H4 (cell line): ENCODE measurements at places on chromosomes 16 and 17. TPM values are rescaled to one million over a fixed set of nuclear protein-coding genes. Genes with fewer than 3 reads are reported as not detected.

GRCh38 chr17:67549820-67550219, 167.9 kb upstream of the NOL11 start:
- no peak for DNase-seq

DNA sequence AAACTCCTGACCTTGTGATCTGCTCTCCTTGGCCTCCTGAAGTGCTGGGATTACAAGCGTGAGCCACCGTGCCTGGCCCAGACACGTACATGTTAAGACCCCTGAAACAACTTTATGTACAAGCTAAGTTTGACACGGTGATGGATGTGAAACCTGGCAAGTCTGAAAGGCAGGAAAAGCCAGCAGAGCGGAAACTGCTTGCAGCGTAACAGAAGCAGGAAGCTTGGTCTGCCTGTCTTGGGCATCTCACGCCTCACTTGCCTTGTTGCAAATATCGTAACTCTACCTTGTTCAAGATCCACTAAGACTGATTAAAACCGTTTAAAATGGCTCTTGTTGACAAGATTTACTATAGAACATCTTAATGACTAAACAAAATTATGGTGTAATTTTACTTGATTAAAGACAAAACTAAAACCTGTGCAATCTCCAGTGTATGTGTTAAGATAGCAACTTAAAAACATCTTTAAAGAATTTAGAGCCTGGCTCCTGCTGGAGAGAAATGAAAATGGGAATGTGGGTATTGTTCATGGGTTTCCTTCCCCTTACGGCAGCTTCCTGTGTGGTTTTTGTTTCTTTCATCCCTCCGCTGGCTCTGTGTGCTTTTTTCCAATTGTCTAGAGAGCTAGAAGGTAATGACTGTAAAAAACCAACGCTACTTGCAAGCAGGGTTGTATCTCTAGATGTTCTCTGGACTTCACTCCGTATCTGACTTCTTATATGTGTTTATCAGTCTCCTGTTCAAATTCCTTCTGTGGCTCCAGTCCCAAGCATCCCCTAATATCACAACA, 477.6 kb downstream of the XYLT1 start:
- no peak for DNase-seq

GRCh38 chr16:48432136-48432535, 46.9 kb upstream of the SIAH1 start:
- DNase-seq: no peak

DNA sequence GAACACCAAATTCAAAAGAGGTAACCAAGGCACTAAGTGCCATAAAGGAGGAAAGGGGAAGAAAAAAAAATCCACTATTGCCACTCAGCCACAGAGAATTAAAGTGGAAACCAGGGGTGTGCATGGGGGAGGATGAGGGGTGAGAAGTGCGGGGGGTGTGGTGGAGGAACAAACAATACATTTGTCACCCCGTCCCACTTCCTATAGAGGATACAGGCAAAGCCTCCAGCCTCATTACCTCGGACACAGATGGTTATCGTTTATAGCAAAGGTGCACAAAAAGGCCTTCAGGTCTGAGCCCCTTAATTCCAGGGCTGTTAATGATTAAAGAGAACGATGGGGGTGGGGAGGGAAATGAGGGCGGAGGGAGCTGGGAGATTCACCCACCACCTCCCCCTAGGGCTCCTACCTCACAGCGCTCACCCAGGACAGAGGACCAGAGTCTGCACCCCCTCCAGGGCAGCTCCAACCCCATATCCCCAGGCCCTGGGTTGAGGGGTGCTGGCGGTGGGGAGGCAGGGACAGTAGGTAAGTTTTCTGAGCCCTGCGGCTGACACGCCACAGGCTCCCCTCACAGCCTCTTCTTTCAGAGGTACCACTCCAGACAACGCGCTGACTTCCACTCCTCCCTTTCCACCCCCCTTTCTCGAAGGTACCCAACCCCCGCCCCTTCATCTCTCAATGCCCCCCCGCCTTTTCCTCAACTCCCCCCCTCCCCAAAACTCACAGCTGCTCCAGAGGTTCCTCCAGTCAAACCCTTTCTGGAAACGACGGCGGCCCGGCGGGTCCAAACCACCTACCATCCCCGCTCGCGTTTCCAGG, 470 bp downstream of the DCUN1D3 start:
- DNase-seq: no peak

GRCh38 chr16:10376229-10376628, 9.6 kb upstream of the ATF7IP2 start:
- DNase-seq: no peak

Gene HOXB7
- 21.2 and 22.4 TPM in 2 replicates for total RNA-seq

Gene CACNG1
- total RNA-seq: not detected in 2 replicates

Gene ZNF423
- 0.04 and 0.97 TPM in 2 replicates for total RNA-seq

Gene MPP3
- total RNA-seq: 4.0 and 4.3 TPM in 2 replicates

Gene ABCC6
- total RNA-seq: 1.6 and 3.1 TPM in 2 replicates
